ENCODE measurements at places on chromosomes 4 and X.

- DNase-seq = no peak
- H3K36me3 ChIP-seq = no peaks in the 10 kb centered on the region
- no peaks in the 10 kb centered on the region for H3K4me1 ChIP-seq
- no peaks in the 10 kb centered on the region for H3K27me3 ChIP-seq
- no peak overlapping the region for H3K27ac ChIP-seq
These were observed 6.3 kb downstream of the MEPE start for GRCh38 chr4:87838890-87839591.

DNA sequence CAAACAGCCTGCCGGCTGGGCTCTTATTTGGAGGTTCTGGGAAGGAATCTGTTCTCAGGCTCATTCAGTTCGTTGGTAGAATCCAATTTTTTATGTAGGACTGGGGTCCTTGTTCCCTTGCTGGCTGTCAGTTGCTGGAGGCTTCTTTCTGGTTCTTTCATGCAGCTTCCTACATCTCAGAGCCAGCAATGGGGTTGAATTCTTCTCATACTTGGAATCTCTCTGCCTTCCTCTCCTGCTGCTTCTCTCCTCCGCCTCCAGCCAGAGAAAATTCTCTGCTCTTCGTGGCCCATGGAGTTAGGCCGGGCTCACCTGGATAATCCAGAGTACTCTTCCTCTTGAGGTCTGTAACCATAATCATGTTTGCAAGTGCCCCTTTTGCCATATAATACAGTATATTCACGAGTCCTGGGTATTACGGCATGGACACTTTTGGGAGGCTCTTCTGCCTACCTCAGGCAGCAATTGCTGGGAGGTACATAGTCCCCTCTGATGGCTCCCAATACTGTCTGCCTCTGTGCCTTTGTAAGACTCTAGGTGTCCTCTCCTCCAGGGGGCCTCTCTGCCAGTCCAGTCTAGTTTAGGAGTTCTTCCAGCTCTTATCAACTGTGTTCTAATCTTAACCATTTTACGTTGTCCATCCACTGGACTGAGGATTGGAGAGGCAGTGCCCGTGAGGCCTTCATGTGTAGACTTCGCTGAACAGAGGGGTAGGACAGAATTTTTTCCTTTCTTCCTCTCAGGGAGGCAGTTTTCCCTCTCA, 2.2 kb downstream of the TRMT44 start:
- H3K4me3 ChIP-seq = no peak overlapping the region
- no peak overlapping the region for H3K27ac ChIP-seq
- H3K4me1 ChIP-seq = peaks cover 9% of the 10 kb centered on the region
- no peaks in the 10 kb centered on the region for H3K27me3 ChIP-seq
- no peak for DNase-seq

DNA sequence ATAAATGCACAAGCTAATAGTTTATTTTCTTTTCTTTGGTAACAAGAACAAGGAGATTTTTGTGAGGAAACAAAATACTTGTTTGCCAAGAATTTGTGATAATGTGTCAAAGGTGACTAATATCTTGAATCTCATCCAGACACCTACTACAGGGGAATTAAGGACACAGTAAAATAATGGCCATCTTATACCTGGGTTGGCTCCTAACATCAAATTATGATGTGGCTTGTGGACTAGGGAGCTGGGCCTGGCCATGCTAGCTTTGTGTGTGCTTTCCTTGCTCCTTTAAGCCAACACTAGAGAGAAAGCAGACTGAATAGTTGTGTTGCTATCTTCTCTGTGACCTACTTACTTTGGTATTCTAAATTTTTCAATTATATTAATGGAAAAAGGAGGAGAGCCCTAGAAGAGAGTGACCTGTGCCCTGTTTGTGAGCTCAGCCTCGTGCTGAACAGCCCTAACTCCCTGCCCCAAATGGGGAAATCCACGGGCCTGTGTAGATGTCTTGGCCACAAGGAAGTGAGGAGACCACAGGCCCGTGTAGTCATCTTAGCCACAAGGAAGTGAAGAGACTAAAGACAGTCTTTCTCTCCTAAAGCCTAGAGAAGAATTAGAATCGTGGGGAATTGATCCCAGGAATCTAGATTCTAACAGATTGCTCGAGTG, 23.3 kb downstream of the ARHGAP24 start:
- no peak for DNase-seq
- H3K36me3 ChIP-seq = no peaks in the 10 kb centered on the region
- no peaks in the 10 kb centered on the region for H3K4me1 ChIP-seq
- H3K4me3 ChIP-seq = no peak overlapping the region

DNA sequence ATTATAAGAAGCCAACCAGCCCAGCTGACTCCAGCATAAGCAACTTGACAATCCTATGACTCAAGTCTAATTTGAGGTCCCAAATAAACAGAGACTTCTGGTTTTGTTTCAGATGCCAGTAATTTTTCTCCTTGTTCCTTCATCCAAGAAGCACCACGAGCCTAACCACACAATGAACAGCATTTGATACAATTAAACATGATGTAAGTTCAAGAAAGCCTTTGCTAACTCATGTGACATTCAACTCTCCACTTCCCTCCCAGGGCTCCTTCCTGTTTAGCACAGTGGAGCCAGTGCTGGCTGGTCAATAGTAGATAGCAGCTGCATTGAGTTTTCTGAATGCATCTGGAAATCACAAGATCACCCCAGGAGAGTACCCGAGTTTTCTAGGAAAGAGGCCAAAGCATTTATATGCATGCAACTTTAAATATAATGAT, 206.3 kb downstream of the ARHGAP24 start:
- no peak overlapping the region for H3K4me3 ChIP-seq
- H3K27me3 ChIP-seq = no peaks in the 10 kb centered on the region
- no peak overlapping the region for H3K27ac ChIP-seq
